Endothelial cell of umbilical vein (primary cell): ENCODE measurements at places on chromosomes 3 and 15. TPM values are rescaled to one million over a fixed set of nuclear protein-coding genes. Genes with fewer than 3 reads are reported as not detected.

Gene MESP1
- total RNA-seq, result 1.0 and 1.7 TPM in 2 replicates

Gene CDHR4
- not detected in 2 replicates for total RNA-seq

Gene PTX3
- total RNA-seq, result 149 and 172 TPM in 2 replicates

Gene CTDSPL
- total RNA-seq, result 27.6 and 43.2 TPM in 2 replicates

Gene SRGAP3
- total RNA-seq, result not detected in 2 replicates

Gene RPP25
- 13.7 and 13.8 TPM in 2 replicates for total RNA-seq

Gene GOLGA6L9
- total RNA-seq, result 3.8 and 4.5 TPM in 2 replicates

Gene ATP13A5
- total RNA-seq, result not detected in 2 replicates

Gene DCBLD2
- total RNA-seq, result 62.6 and 77.3 TPM in 2 replicates

Gene GPR15
- not detected in 2 replicates for total RNA-seq

- DNase-seq, result no peak
- H3K36me3 ChIP-seq, result no peaks in the 10 kb centered on the region
- H3K4me3 ChIP-seq, result no peak overlapping the region
- no peak overlapping the region for H3K27ac ChIP-seq
- H3K27me3 ChIP-seq, result no peaks in the 10 kb centered on the region
Measured at GRCh38 chr15:60580073-60580472, 101.1 kb upstream of the ICE2 start.

DNA sequence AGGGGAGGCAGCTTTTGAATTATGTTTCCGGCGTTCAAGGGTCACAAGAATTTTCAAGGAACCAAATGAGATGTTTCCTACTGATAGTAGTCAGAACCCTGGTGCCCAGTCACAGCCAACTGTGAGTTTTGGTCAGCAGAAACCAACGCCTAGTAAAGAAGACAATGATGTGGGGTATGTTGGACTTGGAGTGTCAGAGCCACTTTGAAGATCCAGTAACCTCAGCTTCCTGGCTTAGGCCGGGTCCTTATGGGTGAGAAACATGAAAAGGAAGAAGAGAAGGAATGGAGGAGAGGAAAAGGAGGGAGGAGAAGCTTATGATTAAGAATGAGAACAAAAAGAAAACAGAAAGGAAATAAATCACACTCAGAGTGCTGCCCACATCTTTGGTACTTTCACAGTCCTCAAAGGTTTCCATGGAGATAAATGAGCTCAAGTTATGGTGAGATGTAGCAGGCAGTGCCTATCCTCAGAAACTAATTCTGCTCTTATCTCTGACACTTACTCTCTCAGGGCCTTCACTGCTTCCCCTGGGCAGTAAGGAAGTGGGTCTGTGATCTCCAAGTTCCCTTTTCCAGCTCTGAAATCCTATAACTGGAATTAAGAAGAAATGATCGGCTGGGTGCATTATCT is 2.0 kb upstream of the MCF2L2 start:
- no peak for DNase-seq
- H3K27ac ChIP-seq, result no peak overlapping the region
- H3K27me3 ChIP-seq, result peaks cover 33% of the 10 kb centered on the region
- no peaks in the 10 kb centered on the region for H3K36me3 ChIP-seq
- peaks cover 9% of the 10 kb centered on the region for H3K4me1 ChIP-seq

GRCh38 chr3:172303181-172303580 is 145.1 kb downstream of the GHSR start:
- H3K4me1 ChIP-seq, result peaks cover 21% of the 10 kb centered on the region
- DNase-seq, result no peak
- H3K27ac ChIP-seq, result no peak overlapping the region
- peaks cover 40% of the 10 kb centered on the region for H3K36me3 ChIP-seq
- no peak overlapping the region for H3K4me3 ChIP-seq

DNA sequence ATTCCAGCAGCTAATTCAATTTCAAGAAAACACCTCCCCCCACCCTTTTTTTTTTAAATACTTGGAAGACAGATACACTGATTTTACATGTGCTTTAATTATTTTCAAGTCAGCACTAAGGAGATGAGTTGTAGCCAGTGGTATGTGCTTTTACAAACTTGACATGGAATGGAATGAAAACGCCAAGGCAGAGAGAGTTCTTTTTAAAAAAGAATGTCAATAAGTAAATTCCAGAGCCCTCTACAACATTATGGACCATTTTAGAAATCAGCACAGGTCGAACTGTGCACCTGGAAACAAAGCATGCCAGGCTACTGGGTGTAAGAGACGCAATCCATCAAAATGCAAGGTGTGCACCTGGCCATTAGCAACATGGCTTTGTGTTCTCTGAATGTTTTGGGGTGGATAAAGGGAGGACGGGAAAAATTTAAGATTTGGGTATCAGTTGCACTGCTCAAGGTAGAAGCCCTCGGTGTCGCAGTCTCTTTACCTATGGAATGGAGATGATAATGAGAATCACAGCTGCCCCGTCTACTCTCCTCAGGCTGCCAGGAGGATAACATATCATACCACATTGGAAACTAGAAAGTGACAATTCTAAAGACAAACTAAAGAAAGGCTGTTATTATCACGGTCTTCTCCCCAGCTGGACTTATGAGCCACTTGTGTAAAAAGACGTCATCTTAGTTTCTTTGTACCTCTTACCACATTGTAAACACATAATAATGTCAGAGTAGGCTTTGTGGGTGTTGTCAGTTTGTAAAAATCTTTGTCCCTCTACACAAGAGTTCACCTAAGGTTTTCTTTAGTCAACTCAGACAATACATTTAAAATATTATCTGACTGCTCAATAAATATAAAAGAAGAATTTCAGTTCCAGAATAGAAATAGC is 107.4 kb upstream of the PRICKLE2 start:
- H3K4me1 ChIP-seq, result no peaks in the 10 kb centered on the region
- no peak overlapping the region for H3K27ac ChIP-seq
- H3K4me3 ChIP-seq, result no peak overlapping the region
- H3K27me3 ChIP-seq, result no peaks in the 10 kb centered on the region
- no peak for DNase-seq

- H3K27me3 ChIP-seq, result no peaks in the 10 kb centered on the region
- H3K36me3 ChIP-seq, result no peaks in the 10 kb centered on the region
Measured at GRCh38 chr3:13371100-13372075, 48.7 kb downstream of the NUP210 start.

DNA sequence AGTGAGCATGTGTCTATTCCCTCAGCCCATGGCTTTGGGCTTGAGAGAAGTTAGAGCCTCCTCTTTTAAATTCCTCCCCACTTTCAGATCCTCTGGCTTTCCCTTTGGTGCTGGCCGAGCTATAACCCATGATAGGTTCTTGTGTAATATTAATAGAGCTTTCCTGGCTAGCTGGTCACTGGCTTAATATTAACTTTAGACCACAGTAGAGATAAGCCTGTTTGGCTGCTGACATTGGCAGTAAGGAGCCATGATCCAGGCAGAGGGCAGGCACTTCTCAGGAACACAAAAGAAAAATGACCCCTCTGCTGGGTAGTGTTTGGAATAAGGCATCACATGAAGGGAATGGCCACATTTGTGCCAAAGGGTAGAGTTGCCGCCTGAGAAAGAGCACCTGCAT is 65.4 kb upstream of the UMPS start:
- no peak for DNase-seq
- no peak overlapping the region for H3K27ac ChIP-seq
- H3K4me3 ChIP-seq, result no peak overlapping the region
- H3K27me3 ChIP-seq, result no peaks in the 10 kb centered on the region

DNA sequence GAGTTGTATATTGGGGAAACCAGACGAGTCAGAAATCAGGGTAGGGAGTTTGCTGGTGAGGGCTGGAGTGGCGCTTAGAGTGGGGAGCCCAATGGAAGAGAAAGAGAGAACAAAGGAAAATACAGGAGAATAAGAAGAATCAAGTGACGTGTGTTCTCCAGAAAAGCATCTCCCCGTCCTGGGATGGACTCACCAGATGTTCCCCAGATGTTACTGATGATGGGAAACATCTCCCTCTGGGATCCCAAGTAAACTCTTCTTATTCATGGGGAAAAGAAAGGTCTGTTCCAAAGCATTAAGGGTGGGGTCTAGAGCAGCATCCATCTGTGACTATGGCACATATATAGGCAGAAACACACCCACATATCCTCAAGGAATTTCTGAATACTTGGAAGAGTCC is 3.0 kb upstream of the CSRNP1 start:
- no peak for DNase-seq
- no peaks in the 10 kb centered on the region for H3K27me3 ChIP-seq
- H3K4me1 ChIP-seq, result peaks cover 9% of the 10 kb centered on the region

DNA sequence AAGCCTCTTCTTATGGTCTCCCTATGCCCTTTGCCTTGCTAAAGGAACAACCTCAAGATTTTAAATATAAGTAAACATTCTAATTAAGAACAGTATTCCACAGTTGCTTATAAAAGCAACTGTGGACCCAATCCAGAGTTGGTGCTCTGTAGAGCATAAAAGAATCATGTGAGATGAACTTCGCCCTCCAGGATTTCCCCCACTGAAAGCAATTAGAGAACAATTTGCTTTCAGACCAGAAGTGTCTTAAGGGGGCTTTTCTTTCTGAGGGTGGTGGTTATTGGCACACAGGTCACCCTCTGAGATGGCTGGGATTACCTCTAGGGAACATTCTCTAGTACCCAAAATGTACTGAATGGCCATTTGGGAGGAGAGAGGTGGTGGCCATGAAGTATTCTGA is 10.6 kb downstream of the ZNF592 start:
- peaks cover 8% of the 10 kb centered on the region for H3K4me1 ChIP-seq
- no peaks in the 10 kb centered on the region for H3K27me3 ChIP-seq
- H3K36me3 ChIP-seq, result no peaks in the 10 kb centered on the region
- no peak for DNase-seq
- H3K27ac ChIP-seq, result no peak overlapping the region

GRCh38 chr3:82157952-82158351 is 396.5 kb upstream of the GBE1 start:
- H3K27ac ChIP-seq, result peak overlapping the region; percentile 35
- DNase-seq, result peak; percentile 75
- H3K4me1 ChIP-seq, result peaks cover 12% of the 10 kb centered on the region
- H3K36me3 ChIP-seq, result no peaks in the 10 kb centered on the region
- no peak overlapping the region for H3K4me3 ChIP-seq
- H3K27me3 ChIP-seq, result no peaks in the 10 kb centered on the region

- H3K27ac ChIP-seq, result no peak overlapping the region
- H3K4me3 ChIP-seq, result no peak overlapping the region
- H3K36me3 ChIP-seq, result no peaks in the 10 kb centered on the region
- H3K4me1 ChIP-seq, result no peaks in the 10 kb centered on the region
- no peaks in the 10 kb centered on the region for H3K27me3 ChIP-seq
- no peak for DNase-seq
Measured at GRCh38 chr3:25169151-25169550, 258.9 kb upstream of the RARB start.

- DNase-seq, result no peak
- H3K36me3 ChIP-seq, result peaks cover 13% of the 10 kb centered on the region
- no peak overlapping the region for H3K4me3 ChIP-seq
- no peaks in the 10 kb centered on the region for H3K27me3 ChIP-seq
- no peak overlapping the region for H3K27ac ChIP-seq
Measured at GRCh38 chr15:57285386-57285785, 90.9 kb upstream of the CGNL1 start.

DNA sequence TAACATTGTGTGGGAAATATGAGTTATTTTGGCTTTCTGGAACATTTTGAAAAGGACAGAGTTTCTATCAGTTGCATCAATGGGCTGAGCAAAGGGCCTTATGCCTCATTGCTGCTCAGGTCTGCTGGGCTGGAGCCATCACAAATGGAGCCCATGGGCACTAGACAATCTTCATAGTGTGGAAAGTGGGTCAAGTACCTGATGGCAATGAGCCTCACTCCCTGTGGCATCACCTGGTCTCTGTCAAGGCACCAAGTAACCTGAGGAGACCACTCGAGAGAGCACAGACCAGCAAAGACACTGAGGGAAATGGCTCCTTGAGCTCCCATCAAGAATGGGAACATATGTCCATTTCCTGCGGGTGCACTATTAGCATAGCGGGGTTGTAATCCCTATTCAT is 96.7 kb upstream of the PPP2R3A start:
- H3K27me3 ChIP-seq, result no peaks in the 10 kb centered on the region
- no peak overlapping the region for H3K27ac ChIP-seq
- H3K4me1 ChIP-seq, result no peaks in the 10 kb centered on the region
- no peaks in the 10 kb centered on the region for H3K36me3 ChIP-seq
- DNase-seq, result no peak

- H3K27ac ChIP-seq, result no peak overlapping the region
- no peak overlapping the region for H3K4me3 ChIP-seq
- no peaks in the 10 kb centered on the region for H3K36me3 ChIP-seq
Measured at GRCh38 chr15:92845126-92845508, 55.0 kb upstream of the CHD2 start.

DNA sequence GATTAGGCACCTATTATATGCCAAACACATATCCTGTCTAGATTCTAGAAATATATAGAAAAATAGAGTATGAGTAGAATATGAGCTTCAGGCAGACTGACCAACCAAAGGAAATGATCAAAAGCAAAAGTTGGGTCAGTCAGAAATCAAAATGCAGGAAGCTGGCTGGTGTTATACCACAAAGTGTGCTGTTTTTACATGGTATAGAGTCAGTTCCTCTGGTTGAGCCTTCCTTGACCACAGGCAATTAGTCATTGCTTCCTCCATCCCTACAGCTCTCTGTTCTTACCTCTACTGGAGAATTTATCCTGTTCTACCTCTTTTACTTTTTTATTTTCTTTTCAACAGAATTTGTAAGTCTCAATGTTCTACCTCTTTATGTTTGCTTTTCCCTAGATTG is 149.8 kb downstream of the TMCO5A start:
- DNase-seq, result peak; percentile 75
- H3K27ac ChIP-seq, result peak overlapping the region; percentile 32
- peaks cover 37% of the 10 kb centered on the region for H3K4me1 ChIP-seq
- no peaks in the 10 kb centered on the region for H3K36me3 ChIP-seq
- peak overlapping the region; percentile 28 for H3K4me3 ChIP-seq

- DNase-seq, result no peak
- H3K36me3 ChIP-seq, result no peaks in the 10 kb centered on the region
- H3K27ac ChIP-seq, result no peak within 1 kb of the TSS
- no peaks in the 10 kb centered on the region for H3K4me1 ChIP-seq
- H3K27me3 ChIP-seq, result no peaks in the 10 kb centered on the region
Measured at GRCh38 chr3:151384741-151385174, at the start of gene P2RY12. Gene P2RY12 (minus strand): TSS chr3:151384753. CDS start chr3:151338845, 45,908 bp downstream.

- H3K4me3 ChIP-seq, result no peak overlapping the region
- no peaks in the 10 kb centered on the region for H3K27me3 ChIP-seq
- H3K27ac ChIP-seq, result no peak overlapping the region
- no peaks in the 10 kb centered on the region for H3K4me1 ChIP-seq
Measured at GRCh38 chr3:138082992-138083386, 32.4 kb downstream of the DZIP1L start.

- H3K36me3 ChIP-seq, result no peaks in the 10 kb centered on the region
- H3K4me1 ChIP-seq, result no peaks in the 10 kb centered on the region
- no peak for DNase-seq
- H3K27ac ChIP-seq, result no peak overlapping the region
- H3K4me3 ChIP-seq, result no peak overlapping the region
- no peaks in the 10 kb centered on the region for H3K27me3 ChIP-seq
Measured at GRCh38 chr3:186722457-186722856, 5.3 kb downstream of the KNG1 start.

- no peaks in the 10 kb centered on the region for H3K27me3 ChIP-seq
- peaks cover 6% of the 10 kb centered on the region for H3K4me1 ChIP-seq
- H3K4me3 ChIP-seq, result no peak overlapping the region
- H3K27ac ChIP-seq, result no peak overlapping the region
Measured at GRCh38 chr3:101146946-101147345, 153.7 kb upstream of the ABI3BP start.

GRCh38 chr3:87298111-87298718 is 21.8 kb upstream of the POU1F1 start:
- H3K27ac ChIP-seq, result no peak overlapping the region
- no peaks in the 10 kb centered on the region for H3K4me1 ChIP-seq
- H3K27me3 ChIP-seq, result no peaks in the 10 kb centered on the region
- no peaks in the 10 kb centered on the region for H3K36me3 ChIP-seq
- peak; percentile 59 for DNase-seq
